ENCODE measurements at places on chromosomes 16 and 17. TPM values are rescaled to one million over a fixed set of nuclear protein-coding genes. Genes with fewer than 3 reads are reported as not detected.

The ZNF597 gene
- 2.1 TPM for total RNA-seq

The ITGAL gene
- total RNA-seq = not detected

The ANKRD40CL gene
- not detected for total RNA-seq

The ZSCAN10 gene
- not detected for total RNA-seq

The PDILT gene
- total RNA-seq = not detected
